Cerebellum (tissue), 4 donors: ENCODE measurements at places on chromosomes 6 and 20. TPM values are rescaled to one million over a fixed set of nuclear protein-coding genes. Genes with fewer than 3 reads are reported as not detected.
A peak's percentile ranks its signal among the peaks of the same experiment; 100 is the strongest.

Gene ABHD12
- total RNA-seq: 26.8 TPM

DNA sequence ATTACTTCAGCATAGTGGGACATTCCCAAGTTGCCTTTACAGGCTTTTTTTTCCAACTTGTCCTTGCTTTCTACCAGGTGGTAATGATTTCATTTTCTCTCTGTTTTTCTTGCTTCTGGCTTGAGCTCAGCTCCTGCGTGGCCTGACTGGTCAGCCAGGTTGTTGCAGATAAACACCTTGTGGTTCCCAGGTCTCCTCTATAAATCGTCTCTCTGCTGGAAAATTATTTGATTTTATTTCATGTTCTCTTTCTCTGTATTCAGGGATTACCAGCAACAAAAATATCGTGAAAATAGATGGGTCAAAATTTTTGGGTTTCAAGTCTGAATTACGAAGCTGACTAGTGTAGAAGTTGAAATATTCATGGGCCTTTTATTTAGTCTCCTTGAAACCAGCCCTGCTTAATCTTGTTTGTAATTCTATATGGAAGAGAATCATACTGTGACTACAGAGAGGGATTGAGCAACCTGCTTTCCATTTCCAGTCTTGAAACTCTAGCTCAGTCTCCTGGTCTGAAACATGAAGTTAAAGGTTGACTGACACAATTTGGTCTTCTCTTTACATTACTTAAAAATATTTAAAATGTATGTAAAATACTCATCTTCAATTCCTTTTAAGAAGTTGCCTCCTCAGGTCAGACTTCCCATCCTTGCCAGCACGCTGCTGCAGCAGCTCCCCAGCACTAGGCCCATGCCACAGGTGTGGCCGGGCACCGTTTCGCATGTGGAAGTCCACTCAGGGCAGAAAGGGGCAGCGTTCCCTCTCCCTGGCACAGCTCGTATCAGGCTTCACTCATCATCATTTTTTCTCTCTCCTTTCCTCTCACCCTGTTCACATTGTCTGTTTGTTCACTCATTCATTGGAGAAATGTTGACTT lies 7.1 kb downstream of the DUSP22 start:
- no peak for DNase-seq

DNA sequence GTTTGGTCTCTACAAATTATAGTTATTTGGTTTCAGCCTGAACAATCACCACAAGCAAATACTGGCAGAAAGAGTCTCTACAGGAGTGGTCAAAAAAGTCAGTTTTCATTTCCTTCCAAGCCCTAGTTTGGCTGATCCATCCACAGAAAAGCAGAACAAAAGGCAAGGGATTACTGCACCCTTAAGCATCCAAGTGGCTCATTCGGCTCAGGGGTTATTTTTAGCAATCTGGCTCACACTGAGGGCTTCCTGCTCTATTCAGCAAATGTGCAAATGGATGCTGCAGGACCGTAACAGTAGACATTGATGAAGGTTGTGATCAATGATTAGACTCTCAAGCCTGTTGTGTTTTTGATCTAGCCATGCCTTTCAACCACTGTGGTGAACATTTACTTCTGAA lies 62.2 kb upstream of the FABP7 start:
- peak; percentile 84 for DNase-seq

Gene ADGRF5
- total RNA-seq: 8.0 TPM

Gene SSR1
- total RNA-seq: 40.9 TPM

DNA sequence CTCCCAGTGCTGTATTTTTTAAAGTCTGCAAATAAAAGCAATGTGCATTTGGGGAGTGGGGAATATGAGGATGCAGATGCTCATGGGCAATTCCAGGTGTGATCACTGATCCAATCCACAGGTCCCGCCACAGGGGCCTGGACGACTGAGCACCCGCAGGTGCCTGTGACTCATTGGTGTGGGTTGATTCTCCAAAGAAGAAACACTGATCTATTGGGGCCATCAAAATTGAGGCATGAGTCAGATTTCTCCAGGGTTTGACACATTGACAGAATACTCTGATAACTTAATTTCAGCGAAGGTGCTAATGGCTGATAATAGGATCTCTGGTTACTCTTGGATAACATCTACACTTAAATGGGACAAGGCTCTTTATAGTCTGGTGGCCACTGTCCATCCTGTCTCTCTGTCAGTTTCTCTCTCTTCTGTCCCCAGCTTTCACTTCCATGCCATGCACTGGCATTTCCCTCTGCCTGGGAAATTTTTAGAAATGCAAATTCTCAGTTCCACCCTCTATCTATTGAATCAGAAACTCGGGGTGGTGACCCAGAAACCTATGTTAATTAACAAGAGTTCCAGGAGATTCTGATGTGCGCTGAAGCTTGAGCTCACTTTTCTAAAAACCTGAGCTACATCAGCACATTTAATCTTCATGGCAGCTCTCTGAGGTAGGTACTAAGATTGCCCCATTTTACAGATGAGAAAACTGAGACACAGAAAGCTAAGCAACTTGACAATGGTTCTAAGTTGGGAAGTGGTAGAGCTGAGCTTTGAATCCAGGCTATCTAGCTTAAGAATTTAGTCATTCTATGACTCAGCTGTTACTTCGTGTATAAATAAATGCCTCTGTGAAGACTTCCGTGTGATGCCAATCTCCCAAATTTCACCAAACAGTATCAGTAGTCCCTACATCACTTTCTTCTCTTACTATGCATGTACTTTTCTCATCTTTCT lies 10.2 kb upstream of the RCAN2 start:
- no peak for DNase-seq

- no peak for DNase-seq
Observed at GRCh38 chr20:595330-596308, 14.5 kb downstream of the TCF15 start.

Gene PLG
- total RNA-seq: not detected

GRCh38 chr6:13262302-13263230 lies 65.8 kb downstream of the TBC1D7 start:
- no peak for DNase-seq

GRCh38 chr6:82419132-82419581 lies 55.5 kb downstream of the TPBG start:
- no peak for DNase-seq

GRCh38 chr6:125746019-125746414 lies 3.4 kb upstream of the HEY2 start:
- no peak for DNase-seq

GRCh38 chr20:44135012-44135412 lies 52.0 kb downstream of the JPH2 start:
- no peak for DNase-seq

DNA sequence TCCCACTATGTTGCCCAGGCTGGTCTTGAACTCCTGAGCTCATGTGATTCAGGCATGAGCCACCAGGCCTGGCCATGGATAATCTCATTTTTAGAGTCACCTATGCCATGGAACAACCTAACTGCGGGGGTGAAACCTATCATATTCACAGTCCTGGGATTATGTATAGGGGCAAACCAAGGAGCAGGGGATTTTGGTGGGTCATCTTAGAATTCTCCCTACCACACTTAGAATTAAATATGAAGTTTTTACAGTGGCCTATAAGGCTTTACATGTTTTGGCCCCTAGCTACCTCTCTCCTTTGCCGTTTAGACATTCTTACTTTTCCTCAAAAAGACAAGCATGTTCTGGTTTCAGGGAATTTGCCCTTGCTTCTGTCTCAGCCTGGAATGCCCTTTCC lies 20.6 kb upstream of the VEGFA start:
- no peak for DNase-seq

GRCh38 chr6:115999235-115999634 lies 61.5 kb downstream of the FRK start:
- no peak for DNase-seq

- peak; percentile 55 for DNase-seq
Observed at GRCh38 chr20:63738687-63739129, 868 bp upstream of the SLC2A4RG start.

DNA sequence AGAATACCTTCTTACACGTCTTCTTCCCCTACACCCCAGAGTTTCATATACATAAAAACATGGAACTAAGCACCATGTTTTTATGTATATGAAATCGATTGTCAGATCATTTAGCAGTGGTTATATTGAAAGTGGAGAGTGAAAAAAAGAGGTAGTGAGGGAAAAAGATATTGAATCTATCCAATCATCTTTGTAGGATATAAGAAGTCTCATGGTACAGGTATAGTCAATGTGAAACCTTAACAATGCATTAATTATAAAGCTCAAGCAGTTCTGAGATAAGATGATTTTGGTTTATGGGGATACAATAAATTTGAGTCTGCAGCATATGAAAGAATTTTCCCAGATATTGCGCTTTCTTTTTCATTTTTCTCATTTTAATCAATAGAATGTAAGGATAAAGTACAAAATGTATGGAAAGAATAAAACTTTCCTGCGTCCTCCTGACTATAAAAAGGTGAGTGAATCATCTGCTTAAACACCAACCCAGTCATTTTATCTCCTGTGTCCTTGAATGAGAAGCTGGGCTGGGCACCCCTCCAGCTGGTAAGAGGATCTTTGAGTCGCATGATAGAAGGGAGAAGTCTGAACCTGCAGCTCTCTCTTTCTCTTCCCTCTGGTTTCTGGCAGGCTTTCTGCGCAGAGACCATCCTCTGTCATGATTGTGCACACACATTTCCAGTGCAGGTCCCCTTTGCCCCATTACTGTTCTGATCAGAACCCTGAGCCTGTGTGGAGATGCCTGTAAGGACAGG lies 28.1 kb upstream of the AKIRIN2 start:
- DNase-seq: no peak

DNA sequence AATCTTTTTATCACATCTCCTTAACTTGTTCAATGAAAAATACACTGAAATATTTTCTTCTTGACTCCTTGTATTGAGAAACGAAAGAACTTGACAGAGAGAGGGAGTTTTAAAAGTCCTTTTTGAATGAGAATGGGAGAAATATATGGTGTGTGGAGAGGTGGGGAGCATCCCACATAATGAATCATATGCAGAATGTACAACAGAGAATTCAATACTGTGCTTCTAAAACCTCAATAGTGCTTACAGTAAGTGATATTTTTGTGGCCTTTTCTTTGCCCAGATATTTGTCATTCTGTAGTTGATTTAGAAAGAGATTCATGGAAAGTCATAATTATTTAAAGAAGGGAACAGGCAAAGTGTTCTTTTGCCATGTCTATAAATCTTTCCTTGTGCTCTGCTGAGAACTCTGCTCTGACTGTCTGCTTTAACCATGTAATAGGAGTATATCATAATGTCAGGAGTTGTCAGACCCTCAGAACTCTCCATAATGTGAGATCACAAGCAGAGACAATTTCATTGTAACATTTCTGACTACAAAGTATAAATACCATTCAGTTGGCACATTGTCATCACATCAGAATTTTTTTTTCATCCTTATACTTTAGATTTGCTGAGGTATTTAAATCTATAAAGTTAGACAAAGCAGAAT lies 32.8 kb upstream of the HS3ST5 start:
- no peak for DNase-seq

GRCh38 chr20:14885661-14886060 lies 548.2 kb upstream of the FLRT3 start:
- DNase-seq: no peak

GRCh38 chr20:23727016-23727415 lies 23.7 kb downstream of the CST1 start:
- DNase-seq: no peak

- peak; percentile 59 for DNase-seq
Observed at GRCh38 chr20:8722277-8722928, 346.5 kb upstream of the PLCB4 start.

- no peak for DNase-seq
Observed at GRCh38 chr6:133394630-133395029, 153.5 kb downstream of the EYA4 start.

Gene GPX5
- not detected for total RNA-seq

GRCh38 chr6:163645560-163645959 lies 231.0 kb downstream of the QKI start:
- DNase-seq: peak; percentile 21

Gene TMX4
- total RNA-seq: 33.1 TPM

DNA sequence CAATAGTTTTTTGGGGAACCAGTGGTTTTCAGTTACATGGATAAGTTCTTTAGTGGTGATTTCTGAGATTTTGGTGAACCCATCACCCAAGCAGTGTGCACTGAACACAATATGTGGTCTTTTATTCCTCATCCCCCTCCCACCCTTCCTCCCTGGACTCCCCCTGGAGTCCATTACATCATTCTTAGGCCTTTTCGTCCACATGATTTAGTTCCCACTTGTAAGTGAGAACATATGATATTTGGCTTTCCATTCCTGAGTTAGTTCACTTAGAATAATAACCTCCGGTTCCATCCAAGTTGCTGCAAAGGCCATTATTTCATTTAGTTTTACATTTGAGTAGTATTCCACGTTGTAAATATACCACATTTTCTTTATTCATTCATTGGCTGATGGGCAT lies 28.3 kb downstream of the RPP40 start:
- no peak for DNase-seq

- no peak for DNase-seq
Observed at GRCh38 chr6:33251395-33252012, 20.2 kb downstream of the VPS52 start.

Gene SPATA25
- 2.5 TPM for total RNA-seq

DNA sequence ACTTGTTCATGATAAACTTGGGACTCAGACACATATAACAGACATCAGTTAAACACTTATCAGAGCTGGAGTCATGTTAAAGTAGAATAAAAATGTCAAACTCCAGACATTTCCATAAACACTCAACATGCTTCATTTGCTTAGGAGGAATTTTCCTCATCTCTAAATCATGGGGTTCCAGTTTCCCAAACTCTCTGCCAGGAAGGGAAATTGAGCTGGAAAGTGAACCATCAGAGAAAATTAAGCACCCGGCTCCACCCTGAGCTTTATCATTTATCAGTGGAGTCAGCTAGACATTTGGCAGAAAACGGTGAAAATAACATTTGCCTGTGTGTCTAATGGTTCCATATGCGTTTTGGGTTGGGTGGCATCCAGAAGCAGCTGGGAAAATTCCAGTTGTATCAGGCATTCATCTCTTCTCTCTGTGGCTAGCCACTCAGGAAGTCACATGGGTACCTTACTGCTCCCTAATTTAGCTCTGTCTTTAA lies 25.3 kb upstream of the ZNFX1 start:
- DNase-seq: no peak
